ENCODE measurements at places on chromosomes 5 and 9.

GRCh38 chr5:59128646-59129290 is 545.9 kb downstream of the RAB3C start:
- DNase-seq = no peak

GRCh38 chr9:104682642-104683041 is 11.7 kb upstream of the OR13D1 start:
- DNase-seq = peak; percentile 28

- DNase-seq = no peak
Measured at GRCh38 chr5:27818888-27819287, 780.5 kb upstream of the CDH9 start.

DNA sequence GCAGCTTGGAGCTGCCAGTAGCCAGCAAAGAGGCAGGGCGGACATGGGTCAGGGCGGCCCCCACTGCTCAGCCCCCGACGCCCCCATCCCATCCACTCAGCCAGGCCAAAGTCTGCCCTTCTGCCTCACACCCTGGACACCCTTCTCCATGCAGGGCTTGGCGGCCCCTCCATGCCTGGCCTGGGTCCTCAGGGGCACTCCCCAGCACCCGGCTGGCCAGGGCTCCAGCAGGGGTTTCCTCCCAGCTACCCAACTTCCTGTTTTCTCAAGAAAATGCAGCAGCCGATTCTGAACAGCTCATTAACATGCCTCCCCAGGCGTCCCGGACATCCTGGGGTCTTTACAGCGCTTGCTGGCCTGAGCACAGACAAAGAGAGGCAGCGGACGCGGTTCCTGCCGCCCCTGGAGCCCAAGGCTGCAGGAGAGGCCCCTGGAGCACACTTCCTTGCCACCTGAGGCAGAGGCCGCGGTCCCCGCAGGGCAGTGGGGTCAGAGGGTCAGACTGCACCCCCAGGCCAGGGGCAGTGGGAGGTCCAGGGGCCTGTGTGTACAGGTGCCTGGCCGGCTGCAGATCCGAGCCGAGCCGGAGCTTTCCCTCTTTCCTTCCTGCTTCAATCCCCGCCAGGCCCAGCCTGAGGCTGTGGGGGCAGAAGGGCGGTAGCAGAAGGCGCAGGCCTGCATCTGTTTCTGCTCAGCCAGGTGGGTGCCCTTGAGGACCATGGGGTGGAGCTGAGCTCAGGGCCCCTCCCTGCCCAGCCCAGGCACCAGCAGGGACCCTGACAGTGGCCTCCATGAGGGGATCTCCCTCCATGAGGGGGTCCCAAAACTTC is 18.7 kb upstream of the NRARP start:
- DNase-seq = no peak

DNA sequence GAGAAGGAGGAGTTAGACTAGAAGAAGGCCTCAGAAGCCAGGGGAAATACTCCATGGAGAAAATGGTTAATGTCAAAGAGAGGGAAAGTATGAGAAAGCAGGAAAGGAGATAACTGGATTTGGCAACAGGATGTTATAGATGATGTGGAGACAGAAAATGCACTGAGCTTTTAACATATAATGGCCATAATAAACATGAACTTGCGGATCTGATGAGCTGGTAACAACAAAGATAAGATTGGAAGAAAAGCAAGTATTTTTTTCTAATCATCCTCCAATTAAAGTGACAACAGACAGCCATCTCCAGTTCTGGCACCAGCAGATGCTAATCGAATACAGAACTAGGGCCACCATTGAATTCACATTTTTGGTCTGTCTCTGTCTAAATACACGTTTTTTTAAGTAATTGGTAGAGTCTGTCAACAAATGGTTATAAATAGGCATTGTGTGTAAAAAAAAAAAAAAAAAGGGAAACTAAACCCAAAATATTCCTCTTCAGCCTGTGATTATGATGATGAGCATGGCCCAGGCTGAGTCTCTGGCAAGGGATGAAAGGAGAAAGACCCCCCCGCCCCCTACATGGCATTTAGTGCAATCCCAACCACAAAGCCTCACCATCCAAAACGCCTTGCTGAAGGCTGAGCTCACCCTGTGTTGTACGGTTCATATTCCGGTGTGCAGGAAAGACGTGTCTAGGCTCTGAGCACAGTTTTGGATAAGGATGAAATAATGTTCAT is 149.5 kb upstream of the LHFPL2 start:
- no peak for DNase-seq

GRCh38 chr9:100104314-100104713 is 5.3 kb downstream of the INVS start:
- DNase-seq = no peak

DNA sequence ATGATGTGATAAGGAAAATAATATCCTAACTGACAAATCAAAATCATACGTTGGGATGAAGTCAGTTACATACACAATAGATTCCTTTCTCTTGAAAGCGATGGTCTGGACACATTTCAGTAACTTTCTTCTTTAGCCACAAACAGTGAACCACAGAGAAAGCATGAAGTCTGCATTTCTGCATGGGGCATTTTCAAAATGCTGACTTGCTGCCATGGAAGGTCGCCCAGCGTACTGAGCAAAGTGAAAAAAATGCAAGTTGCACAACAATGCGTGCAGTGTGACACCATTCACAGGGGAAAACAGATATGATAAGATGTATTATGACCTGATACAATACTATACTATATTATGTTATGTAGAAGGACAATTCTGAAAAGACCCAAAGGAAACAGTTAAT is 146.3 kb downstream of the SNX18 start:
- no peak for DNase-seq

DNA sequence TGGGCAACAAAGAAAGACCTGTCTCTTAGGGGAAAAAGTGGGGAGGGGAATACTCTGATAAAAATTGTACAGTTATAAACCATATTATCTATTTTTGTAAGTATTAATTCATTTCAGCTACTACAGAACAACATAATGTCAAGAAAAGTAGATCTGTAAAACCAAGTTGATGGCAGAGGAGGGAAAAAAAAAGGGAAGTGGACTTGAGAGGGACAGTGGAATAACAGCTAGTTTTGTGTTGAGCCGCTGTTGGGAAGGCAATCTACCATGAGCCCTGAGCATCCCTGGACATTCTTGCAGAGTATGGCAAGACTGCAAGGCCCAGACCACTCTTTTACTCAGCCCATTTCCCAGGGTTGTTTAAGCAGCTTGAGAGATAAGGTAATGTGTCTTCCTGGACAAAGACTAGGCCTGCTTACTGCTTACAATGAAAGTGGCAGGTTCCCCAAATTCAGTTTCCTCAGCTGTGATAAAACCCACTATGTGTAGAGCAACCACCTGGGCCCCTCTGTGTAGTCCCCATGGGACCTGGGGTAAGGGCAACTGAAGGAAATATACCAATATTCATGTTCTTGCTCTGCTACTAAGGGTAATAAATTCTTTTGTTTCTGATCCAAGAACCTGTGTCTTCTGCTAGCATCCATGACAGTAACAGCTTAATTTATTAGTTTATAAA is 25.0 kb downstream of the CEP120 start:
- no peak for DNase-seq

DNA sequence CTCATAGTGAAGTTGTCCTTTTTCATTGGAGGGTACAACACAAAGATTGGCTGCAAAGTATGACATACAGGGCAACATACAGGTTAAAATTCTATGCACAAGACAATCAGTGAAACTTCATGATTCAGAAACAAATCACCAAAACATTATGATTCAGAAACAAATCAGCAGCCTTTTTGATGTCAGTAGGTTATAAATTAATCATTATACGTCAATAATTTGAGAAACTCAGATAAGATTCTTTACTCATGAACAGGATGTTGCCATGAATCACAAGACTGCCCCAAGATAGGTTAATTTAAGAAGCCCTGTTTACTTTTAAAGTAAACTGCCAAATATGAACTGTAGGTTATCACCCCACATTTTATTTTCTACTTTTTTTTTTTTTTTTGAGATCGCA is 62.2 kb upstream of the IL33 start:
- DNase-seq = no peak

- no peak for DNase-seq
Measured at GRCh38 chr5:89260254-89260653, 377.3 kb upstream of the MEF2C start.

GRCh38 chr5:34818717-34819116 is 20.2 kb upstream of the TTC23L start:
- no peak for DNase-seq

DNA sequence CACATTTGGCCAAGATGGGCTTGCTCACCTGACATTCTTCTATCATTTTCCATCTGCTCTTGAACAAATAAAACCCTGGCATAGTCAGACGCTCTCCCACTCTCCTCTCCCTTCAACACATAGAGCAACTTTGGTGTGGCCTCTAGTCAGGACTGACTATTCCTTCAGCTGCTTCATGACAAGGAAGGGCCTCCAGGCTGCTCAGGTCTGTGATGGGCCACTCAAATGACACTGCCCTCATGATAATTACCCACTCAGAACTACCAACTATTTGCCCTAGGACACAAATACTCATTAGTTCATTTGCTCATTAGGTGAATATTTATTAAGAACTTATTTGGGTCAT is 376.3 kb downstream of the SEMA5A start:
- no peak for DNase-seq

- DNase-seq = no peak
Measured at GRCh38 chr5:10441992-10442435, 335 bp downstream of the ROPN1L start.

DNA sequence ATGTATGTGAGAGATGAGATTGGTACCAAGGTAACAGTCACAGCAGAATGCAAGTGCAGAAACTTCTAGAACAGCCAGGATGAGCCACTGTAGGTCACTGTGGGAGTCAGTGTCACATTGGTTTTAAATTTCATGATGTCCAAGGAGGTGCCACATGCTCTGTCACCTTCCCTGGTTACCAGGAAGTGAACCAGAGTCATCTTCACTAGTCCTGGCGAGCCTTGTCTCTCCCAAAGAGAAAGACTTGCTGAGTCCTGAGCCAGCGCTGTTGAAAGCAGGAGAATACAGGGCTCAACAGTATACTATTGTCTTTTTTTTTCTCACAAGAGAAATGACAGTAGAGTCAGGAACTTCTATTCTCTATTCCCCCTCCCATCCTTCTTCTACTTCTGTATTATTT is 615.5 kb downstream of the RAB3C start:
- DNase-seq = no peak

GRCh38 chr9:37967014-37967760 is 63.3 kb upstream of the SLC25A51 start:
- DNase-seq = no peak

- DNase-seq = no peak
Measured at GRCh38 chr5:56517011-56517416, 283.9 kb upstream of the ANKRD55 start.

DNA sequence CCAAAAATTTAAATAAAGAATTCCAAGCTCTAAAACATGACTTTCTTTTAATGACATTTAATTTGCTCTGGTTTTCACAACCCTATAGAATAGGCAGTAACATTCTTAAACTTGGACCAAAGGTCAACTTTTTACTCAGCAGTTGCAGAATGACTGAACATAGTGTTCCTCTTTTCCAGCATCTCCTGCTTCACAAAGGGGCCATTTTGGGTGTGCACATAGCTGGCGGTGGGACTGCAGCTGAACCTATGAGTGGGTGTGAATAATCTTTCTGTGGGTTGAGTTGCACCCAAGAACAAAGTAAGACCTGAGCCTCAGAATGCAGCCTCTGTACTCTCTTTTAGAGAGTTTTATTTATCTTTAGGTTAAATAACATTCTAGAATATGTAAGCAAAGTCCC is 96.9 kb upstream of the HAPLN1 start:
- DNase-seq = no peak

DNA sequence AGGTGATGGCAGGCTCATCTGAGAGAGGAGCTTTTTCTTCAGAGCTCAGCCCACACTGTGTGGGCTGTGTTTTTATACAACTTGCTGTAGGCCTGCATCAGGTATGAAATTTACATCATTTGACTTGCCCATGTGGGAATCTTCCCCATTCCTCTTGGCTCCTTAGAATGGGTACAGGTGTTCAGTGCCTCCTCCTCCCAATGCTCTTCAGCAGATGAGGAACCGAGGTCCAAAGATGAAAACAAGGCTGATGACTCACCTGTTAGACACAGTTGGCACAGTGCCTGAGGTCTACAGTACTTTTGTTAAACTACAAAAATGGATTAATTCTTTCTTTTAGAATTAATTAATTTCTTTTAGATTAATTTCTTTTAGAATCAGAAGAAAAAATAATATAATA is 20.8 kb downstream of the PAPPA start:
- DNase-seq = no peak

GRCh38 chr5:169039592-169039991 is 261.3 kb downstream of the SLIT3 start:
- no peak for DNase-seq

DNA sequence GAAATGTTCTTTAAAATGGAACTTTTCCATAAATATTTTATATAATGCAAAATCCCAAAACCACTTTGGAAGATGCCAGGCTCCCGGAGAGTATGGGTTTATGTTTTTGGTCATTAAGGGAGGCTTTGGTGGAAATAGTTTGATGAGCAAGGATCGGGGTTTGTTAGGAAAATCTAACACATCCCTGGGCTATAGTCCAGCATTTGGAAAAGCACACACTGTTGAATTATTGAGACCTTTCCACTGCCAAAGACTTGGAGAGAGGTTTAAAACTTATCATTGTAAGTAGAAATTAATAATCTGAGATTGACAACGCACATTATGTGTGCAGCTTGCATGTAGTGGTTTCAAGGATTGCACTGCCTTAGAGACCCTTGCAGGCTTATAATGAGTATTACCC is 156.3 kb downstream of the PARP8 start:
- DNase-seq = no peak

GRCh38 chr9:118121361-118121760 is 417.2 kb downstream of the TLR4 start:
- DNase-seq = no peak

DNA sequence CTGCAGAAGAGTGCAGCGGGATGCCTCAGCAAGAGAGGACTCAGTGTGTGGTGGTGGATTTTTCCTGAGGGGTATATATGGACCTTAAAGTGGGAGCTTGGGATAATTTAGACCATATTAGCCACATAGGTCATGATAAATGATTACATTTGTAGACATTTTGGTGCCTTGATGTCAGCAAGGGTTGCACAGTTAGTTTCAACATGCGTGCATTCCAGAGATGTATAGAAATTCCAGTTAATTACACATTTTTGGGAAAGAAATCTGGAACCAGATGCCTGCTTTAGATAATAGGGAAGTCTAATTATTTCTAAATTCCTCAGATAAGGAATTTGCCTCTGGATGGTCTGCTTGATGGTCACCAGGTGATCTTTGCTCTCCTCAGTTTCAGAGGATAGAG is 440.6 kb upstream of the PAPPA start:
- no peak for DNase-seq

DNA sequence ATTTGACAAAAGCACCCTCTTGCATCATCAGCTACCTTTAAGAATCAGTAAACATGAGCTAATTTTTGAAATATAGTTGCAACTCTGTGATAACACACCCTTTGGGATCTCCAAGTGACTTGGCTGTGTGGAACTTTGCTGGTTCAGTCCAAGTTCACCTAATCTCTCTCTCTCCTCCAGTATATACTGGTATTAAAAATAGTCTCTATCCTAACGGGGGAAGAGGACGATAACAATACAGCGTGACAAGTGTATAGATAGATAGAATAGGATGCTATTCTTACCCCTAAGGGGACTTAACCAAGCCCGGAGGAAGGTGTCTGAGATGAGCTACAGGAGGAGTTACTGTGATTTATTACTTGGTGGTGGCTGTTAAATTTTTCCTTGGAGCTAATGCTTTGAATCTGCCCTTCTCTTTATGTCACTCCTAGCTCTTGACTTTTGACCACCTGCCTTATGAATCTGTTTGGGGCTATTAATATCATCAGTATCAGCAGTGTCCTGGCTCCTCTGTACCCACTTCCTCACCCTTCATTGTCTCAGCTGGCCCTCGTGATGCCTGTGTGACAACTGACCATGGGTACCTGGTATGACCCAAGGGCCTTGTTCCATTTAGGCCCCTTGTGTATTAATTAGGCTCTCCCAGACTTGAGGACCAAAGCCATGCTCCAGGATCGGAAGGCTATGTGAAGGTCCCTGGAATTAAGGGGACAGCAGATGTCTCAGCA is 223.9 kb downstream of the SREK1 start:
- no peak for DNase-seq

All from Panc1 (cell line).